Endothelial cell of umbilical vein (primary cell): ENCODE measurements at places on chromosomes 11 and 22. TPM values are rescaled to one million over a fixed set of nuclear protein-coding genes. Genes with fewer than 3 reads are reported as not detected.

DNA sequence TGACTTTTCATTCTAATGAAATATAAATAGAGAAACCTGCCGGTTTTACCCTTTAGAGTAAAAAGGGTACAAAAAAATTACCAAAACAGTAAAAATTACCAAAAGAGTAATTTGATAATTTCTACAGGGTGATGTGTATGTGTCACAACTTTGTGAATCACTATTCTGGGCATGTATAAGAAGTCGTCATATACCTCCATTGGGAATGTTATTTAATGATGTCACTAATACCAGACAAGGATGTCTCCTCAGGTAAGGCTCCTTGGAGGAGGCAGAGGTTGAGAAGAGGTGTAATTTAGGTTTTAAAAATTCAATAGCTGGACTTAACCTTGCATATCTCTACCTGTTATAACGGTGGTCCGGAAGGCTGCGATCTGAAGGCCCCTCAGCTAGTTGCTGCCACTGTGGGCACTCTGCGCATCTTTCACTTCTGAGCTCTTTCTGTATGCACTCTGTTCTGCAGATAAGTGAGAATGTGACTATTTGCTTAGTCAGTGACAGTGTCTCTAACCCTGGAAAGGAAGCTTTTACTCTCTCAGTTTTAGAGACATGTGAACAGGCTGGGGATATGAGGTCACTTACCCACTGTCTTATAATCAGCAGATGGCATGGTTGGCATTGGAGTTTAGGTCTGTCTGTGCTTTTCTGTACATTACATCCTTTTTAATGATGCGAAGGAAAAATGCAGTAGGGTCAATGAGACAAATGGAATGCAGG is 987 bp upstream of the NCR3LG1 start:
- no peak for DNase-seq

- no peak for DNase-seq
Measured at GRCh38 chr22:20909543-20910303, 7.5 kb upstream of the CRKL start.

DNA sequence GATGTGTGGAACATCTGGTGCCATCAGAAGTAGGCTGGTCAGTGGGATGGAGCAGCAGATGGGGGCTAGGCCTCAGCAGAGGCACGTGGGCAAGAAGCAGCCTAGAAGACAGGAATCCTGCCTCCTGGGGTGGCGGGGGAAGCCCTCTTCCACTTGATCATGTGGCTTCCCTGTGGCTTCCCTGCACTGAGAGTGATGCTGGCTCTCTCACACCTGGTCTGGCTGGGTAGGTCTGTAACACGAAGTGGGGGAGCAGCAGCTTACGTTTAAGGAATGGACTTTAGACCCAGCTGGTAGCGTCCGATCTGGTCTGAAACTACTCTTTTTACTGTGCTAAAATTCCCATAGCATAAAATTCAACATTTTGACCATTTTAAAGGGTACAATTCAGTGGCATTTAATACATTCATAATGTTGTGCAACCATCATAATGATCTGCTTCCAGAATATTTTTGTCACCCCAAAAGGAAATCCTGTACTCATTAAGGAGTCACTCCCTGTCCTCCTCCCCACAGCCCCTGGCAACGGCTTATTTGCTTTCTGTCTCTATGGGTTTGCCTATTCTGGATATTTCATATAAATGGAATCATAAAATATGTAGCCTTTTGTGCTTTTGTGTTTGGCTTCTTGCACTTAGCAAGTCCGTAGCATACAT is 21.7 kb downstream of the PTPN5 start:
- no peak for DNase-seq

- DNase-seq, result no peak
Measured at GRCh38 chr11:121337740-121338272, 45.2 kb downstream of the SC5D start.

CTSW gene
- not detected in 2 replicates for total RNA-seq

DNA sequence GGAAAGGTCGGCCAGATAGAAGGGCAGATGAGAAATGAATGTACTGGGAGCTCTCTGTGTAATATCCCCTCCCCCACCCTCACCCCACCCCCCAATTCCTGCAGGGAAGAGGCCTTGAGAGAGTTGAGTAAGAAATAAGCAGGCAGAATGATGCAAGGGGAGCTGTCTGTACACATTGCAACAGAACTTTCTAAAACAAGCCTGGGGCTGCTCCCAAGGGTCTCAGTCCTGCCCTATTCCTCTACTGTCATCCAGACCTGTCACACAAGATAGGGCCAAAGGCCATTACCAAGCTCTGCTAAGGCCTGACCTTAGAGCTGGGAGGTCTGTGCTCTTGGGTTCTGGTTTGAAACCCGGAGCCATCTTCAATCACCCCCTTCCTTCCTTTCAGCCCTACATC is 5.7 kb upstream of the DGAT2 start:
- no peak for DNase-seq

DNA sequence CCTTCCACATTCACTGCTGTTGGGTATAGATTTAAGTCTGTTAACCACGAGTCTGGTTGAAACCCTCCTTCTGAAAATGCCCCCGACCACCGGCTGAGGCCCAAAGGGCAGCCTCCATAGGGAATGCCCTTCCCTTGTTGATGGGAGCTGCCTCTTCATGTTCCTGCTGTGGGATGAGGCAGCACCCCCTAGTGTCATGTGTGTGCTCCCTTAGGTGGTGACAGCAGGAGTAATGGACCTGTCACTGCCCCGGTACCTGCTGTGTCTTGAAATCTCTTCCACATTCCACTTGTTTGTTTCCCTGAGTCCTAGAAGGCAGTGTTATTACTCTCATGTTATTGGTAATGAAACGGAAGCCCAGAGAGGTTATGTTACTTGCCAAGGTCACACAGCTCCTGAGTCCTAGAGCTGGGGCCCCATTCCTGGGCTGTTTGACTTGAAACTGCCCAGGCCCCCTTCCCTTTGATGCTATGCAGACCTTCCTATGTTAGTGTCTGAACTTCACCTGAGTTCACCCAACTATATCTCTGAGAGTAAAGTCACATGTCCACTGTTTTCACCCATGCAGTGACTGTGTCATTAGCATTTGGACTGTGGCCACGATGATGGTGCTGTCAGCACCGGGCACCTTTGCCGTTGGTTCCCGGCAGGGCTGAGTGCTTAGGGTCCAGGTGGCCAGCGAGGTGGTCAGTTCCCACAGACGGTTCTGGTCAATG is 234.3 kb downstream of the TBC1D22A start:
- peak; percentile 9 for DNase-seq

- peak; percentile 65 for DNase-seq
Measured at GRCh38 chr11:28529540-28530410, 421.6 kb downstream of the METTL15 start.
